Colonic mucosa (tissue), 4 donors: ENCODE measurements at places on chromosomes 3 and 15.

- DNase-seq, result no peak
Observed at GRCh38 chr3:155254445-155254844, 39.0 kb downstream of the STRIT1 start.

DNA sequence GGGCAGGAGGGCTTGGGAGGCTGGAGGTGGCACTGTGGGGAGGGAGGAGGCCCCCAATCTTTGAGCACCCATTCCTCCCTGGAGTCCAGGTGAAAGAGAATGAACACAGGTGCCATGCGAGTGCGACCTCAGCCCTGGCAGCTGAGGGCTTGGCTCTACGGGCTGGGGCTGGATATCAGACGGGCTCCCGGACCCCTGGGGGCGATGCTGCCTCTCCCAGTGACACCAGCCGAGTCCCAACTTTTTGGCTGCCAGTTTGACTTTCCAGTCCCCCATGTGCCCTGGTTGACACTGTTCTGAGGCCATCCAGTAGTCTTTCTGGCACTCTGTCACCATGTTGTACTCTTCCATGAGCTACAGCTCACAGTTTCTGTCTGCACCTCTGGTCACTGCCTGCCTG lies 1.2 kb downstream of the VILL start:
- DNase-seq, result no peak

DNA sequence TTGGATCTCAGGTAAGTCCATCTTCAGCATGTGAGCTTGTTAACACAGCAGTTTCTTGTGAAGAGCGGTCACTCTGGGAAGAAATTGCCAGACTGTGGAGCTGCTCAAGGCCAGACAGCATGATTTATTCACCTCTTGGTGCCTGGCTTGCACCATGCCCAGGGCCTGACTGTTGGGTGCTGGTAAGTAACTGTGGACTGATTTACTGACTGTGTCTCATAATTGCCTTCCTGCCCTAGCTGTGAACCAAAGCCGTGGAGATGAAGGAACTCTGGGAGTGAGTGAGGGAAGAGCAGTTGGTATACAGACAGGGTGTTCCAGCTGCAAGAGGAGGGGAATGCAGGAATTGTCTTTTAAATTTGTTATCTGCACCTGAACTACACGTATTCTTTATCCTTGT lies 18.5 kb upstream of the WNT7A start:
- no peak for DNase-seq

GRCh38 chr3:159838938-159839337 lies 149.7 kb upstream of the IL12A start:
- DNase-seq, result no peak

DNA sequence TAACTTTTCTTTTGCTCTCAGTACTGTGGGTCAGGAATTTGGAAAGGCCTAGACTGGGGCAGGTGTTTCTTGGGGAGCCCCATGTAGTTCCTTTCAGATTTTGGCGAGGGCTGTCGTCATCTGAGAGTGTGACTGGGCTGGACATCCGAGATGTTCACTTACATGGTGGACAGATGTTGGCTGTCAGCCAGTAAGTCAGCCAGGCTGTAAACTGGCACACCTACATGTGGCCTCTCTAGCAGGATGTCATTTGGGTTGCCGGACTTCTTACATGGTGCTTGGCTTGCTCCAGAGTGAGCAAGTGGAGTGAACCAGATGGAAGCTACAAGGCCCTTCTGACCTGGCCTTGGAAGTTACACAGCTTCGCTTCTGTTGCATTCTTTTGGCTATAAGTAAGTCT lies 20.7 kb downstream of the TATDN2 start:
- DNase-seq, result no peak

GRCh38 chr3:53154881-53155285 lies 6.1 kb upstream of the PRKCD start:
- no peak for DNase-seq

DNA sequence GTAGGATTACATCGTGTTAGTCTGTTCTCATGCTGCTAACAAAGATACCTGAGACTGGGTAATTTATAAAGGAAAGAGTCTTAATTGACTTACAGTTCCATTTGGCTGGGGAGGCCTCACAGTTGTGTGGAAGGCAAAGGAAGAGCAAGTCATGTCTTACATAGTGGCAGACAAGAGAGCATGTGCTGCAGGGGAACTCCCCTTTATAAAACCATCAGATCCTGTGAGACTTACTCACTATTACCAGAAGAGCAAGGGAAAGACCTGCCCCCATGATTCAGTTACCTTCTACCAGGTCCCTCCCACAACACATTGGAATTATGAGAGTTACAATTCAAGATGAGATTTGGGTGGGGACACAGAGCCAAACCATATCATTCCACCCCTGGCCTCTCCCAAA lies 3.4 kb downstream of the SLC25A26 start:
- DNase-seq, result no peak

GRCh38 chr3:153078826-153079225 lies 83.2 kb upstream of the RAP2B start:
- no peak for DNase-seq

DNA sequence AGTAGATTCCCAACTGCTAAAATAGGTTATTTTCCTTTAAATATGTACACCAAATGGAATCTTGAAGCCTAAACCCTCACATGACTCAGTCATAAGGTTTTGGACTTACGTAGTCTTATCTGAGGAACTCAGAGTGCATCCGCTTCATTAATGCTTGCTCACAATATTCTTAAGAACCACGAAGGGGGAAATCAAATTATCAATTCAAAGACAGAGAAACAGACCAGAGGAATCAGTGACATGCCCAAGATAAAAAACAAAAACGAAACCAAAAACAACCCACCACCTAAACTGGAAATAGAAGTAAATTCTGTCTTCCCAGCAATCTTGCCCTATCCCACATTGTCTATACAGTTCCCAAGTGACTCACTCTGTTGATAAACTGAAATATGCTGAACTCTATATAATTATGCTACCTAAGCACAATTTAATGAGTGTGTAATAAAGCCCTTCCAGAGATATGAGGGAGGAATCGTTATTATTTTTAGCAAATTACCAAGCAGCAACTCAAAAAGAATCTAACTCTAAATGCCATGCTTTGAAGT lies 135.4 kb upstream of the CBLB start:
- DNase-seq, result no peak

DNA sequence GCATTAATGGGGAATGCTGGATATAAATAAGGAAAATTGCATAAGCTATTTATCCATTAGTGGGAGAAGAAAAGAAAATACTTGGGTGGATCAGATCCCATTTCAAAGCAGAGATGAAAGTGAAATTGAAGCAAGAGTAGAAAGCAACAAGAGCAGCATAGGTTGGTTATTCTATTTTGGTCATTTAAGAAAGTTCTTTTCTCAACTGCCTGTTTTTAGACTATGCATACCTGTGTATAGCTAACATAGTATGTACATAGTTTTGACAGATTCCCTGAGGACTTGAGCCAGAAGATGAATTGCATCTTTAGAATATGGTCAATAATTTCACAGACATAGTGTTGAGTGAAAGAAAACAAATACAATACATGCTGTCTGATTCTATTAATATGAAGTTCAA lies 29.0 kb upstream of the DENND4A start:
- no peak for DNase-seq

GRCh38 chr15:70250208-70251201 lies 152.8 kb upstream of the TLE3 start:
- no peak for DNase-seq

DNA sequence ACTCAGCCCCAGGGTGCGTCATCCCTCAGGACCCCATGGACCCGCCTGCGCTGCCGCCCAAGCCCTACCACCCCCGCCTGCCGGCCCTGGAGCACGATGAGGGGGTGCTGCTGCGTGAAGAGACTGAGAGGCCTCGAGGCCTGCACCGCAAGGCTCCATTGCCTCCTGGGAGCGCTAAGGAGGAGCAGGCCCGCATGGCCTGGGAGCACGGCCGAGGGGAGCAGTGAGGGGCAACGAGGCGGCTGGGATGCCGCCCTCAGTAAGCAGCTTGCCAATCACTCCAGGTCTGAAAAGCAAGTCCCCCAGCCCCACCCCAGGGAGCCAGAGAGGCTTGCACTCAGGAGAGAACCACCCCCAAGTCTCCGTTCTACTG lies 3.8 kb upstream of the MANF start:
- DNase-seq, result no peak

- no peak for DNase-seq
Observed at GRCh38 chr15:47412136-47412535, 305.2 kb upstream of the SEMA6D start.

DNA sequence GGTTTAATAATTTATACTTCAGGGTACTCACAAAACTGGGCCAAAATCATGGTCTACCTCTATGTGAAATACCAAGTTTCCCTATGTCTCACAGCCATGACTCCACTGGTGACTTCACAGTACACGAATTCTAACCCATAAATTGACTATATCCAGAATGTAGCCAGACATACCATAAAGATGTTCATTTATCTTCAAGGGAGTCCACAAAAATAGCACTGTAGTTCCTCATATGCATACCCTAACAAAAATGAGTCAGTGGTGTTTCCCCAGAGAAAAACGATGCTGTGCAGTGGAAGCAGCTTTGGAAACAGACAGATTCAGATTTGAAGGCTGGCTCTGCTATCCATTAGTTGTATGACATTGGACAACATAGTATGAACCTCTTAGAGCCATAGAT lies 438.8 kb downstream of the FHIT start:
- DNase-seq, result no peak

GRCh38 chr3:117920253-117920898 lies 1114.3 kb downstream of the IGSF11 start:
- no peak for DNase-seq

- no peak for DNase-seq
Observed at GRCh38 chr15:45123397-45123796, 6.3 kb downstream of the DUOXA1 start.
